ENCODE measurements at places on chromosomes 7 and 10. TPM values are rescaled to one million over a fixed set of nuclear protein-coding genes. Genes with fewer than 3 reads are reported as not detected.

DNA sequence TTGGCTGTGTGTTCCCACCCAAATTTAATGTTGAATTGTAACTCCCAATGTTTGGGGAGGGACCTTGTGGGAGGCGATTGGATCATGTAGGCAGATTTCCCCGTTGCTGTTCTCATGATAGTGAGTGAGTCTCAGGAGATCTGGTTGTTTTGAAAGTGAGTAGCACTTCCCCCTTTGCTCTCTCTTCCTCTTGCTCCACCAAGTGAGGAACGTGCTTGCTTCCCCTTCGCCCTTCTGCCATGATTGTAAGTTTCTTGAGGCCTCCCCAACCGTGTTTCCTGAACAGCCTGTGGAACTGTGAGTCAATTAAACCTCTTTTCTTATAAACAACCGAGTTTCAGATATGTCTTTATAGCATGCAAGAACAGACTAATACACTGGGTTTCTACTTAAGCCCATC, 176.3 kb downstream of the CDK14 start:
- H3K27ac ChIP-seq = no peak overlapping the region
- H3K36me3 ChIP-seq = no peaks in the 10 kb centered on the region
- DNase-seq = no peak
- no peaks in the 10 kb centered on the region for H3K27me3 ChIP-seq

DNA sequence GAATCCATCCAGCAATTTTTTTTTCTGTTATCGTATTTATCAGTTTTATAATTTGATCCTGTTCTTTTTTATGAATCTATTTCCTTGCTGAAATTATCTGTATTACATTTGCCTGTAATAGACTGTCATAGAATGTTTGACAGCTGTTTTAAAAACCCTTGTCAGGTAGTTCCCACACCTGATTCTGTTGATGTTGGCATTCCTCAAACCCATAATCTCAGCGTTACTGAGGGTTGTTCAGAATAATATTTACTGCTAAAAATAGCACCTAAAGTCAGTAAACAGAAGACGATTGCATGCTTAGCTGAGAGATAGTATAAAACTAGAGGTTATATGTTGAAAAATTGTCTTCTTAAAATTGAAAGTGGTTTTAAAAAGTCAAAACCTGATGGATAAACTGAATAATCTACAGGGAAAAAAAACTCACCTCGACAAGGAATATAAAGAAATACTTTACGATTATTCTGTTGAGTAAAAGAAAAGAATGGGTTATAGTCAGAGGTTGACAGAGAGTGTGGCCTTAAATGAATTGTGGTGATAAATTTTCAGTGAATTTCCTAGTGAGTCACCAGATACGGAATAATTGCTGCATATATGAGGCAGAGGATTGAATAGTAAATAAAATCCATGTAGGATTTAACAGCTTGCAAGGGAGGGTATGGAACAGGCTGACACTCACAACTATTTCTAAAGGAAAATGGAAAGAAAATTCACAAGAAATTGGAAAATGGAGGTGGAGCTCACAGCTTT, 824.1 kb upstream of the IGFBP3 start:
- peaks cover 1% of the 10 kb centered on the region for H3K27me3 ChIP-seq
- DNase-seq = no peak
- no peak overlapping the region for H3K27ac ChIP-seq

Gene STAG3
- total RNA-seq = 12.1 TPM

- peak overlapping the region; percentile 90 for H3K4me3 ChIP-seq
- H3K4me1 ChIP-seq = peaks cover 79% of the 10 kb centered on the region
- H3K27me3 ChIP-seq = no peaks in the 10 kb centered on the region
- H3K36me3 ChIP-seq = no peaks in the 10 kb centered on the region
- peak; percentile 54 for DNase-seq
- H3K27ac ChIP-seq = peak overlapping the region; percentile 97
Observed at GRCh38 chr10:17029581-17030271, 99.9 kb downstream of the CUBN start.

DNA sequence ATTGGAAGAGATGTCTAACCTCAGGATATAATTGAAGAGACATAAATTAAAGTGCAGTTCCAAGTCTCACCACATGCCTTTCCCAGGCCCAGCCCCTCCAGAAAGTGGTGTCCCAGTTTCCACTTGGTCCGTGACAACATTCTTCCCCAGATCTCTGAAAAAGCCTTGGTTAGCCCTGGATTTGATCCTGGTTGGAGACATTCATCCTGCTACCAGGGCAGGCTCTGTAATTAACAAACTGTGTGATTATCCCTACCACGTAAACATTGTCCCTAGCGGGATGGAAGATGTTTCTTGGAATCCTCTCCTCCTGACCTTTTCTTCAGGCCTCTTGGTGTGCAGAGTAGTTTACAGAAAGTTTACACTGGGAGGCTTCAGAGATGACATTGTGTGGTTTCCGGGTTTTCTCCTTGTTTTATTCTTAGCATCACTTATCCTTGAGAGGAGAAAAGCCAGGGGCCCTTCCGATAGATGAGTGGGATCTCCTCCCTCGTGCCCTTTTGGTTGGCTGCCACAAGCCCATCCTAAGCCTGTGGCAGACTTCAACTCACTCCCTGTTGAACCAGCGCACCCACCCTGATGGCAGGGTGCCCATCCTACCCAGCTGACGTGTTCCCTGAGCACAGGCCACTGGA, 83.8 kb downstream of the COL13A1 start:
- H3K4me3 ChIP-seq = no peak overlapping the region
- peaks cover 13% of the 10 kb centered on the region for H3K27me3 ChIP-seq
- H3K4me1 ChIP-seq = no peaks in the 10 kb centered on the region
- DNase-seq = no peak
- no peaks in the 10 kb centered on the region for H3K36me3 ChIP-seq
- no peak overlapping the region for H3K27ac ChIP-seq

DNA sequence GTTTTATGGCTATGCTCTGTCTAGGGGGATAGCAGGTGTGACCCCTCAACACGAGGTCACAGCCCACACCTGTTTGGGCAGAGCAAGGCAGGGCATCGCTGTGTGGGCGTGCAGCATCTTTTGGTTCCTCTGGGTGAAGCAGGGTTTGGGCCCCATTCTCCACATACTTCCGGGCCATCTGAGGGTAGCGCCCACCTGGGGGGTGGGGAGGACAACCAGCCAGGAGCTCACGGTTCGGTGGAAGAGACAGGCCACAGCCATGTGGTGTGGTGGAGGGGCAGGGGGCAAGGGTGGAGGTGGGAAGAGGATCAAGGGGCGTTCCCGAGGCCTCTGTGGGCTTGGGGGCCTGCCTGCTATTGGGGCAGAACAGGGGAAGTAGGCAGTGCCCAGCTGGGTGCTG, 2.4 kb downstream of the SH2B2 start:
- no peaks in the 10 kb centered on the region for H3K27me3 ChIP-seq
- H3K4me3 ChIP-seq = peak overlapping the region; percentile 63
- no peaks in the 10 kb centered on the region for H3K36me3 ChIP-seq
- DNase-seq = no peak
- H3K27ac ChIP-seq = no peak overlapping the region

DNA sequence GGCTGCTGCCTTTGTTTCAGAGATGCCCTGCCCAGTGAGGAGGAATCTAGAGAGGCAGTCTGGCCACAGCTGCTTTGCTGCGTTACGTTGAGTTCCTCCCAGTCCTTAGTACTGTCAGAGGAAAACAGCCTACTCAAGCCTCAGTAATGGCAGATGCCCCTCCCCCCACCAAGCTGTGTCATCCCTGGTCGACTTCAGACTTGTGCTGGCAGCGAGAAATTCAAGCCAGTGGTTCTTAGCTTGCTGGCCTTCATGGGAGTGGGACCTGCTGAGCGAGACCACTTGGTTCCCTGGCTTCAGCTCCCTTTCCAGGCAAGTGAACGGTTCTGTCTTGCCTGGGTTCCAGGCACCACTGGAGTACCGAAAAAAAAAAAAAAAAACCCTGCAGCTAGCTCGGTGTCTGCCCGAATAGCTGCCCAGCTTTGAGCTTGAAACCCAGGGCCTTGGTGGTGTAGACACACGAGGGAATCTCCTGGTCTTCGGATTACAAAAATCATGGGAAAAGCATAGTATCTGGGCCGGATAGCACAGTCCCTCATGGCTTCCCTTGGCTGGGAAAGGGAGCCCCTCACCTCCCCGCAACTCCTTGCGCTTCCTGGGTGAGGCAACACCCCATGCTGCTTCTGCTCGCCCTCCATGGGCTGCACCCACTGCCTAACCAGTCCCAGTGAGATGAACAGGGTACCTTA, 9.1 kb downstream of the SDHAF3 start:
- H3K36me3 ChIP-seq = peaks cover 13% of the 10 kb centered on the region
- H3K27ac ChIP-seq = no peak overlapping the region
- no peak for DNase-seq
- no peaks in the 10 kb centered on the region for H3K27me3 ChIP-seq

DNA sequence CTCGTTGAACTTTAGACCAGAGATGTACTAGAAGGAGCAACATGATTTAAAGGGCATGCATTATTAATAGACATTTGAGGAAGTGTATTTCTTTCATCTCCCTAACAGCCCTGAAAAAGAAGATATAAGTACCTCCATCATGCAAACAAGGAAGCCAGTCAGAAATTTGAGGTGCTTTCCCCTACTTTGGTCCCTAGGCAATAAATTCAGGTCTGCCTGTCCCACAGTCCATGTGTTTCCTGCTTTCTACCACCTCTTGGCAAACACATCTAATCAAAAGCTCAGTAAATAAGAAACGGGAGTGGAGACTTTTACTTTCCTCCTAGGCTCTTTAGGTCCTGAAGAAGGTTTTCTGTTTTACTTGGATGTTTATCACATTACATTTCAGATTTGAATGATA, 5.2 kb upstream of the SEMA3C start:
- peaks cover 4% of the 10 kb centered on the region for H3K4me1 ChIP-seq
- H3K27me3 ChIP-seq = peaks cover 16% of the 10 kb centered on the region
- no peak overlapping the region for H3K27ac ChIP-seq
- no peak overlapping the region for H3K4me3 ChIP-seq
- no peak for DNase-seq

GRCh38 chr7:54615-55014, 137.8 kb upstream of the FAM20C start:
- H3K36me3 ChIP-seq = no peaks in the 10 kb centered on the region
- no peak for DNase-seq
- no peak overlapping the region for H3K4me3 ChIP-seq

DNA sequence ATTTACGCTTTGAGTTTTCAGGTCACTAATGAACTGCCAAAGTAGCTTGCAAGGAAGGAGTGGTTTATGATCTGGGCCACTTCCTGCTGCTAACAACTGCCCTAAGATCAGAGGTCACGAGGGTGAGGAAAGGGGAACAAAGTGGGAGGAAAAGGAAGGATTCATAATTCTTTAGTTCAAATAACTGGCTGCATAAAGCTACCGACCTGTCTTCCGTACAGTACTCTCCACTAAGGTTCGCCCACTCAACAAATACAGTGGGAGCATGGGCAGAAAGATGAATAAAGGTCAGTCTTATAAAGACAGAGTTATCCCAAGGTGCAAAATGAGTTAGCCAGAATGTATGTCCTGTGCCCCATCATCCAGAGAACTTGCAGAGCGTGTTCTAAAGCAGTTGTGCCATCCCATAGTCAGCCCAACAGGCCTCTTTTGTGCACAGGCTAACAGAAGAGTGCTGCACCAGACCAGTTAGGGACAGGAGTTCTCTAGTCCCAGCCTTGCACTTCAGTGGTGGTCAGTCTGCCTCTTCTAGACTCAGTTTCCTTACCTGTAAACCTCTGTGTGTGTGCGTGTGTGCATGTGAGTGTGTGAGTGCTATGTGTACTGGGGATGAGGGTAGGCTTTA, 65.9 kb downstream of the CREB3L2 start:
- H3K36me3 ChIP-seq = no peaks in the 10 kb centered on the region
- H3K27me3 ChIP-seq = no peaks in the 10 kb centered on the region
- peak overlapping the region; percentile 90 for H3K4me3 ChIP-seq

Measured in naive thymus-derived CD8-positive, alpha-beta T cell (primary cell).